Kidney epithelial cell (primary cell): ENCODE measurements at places on chromosomes 6 and 20.
A peak's percentile ranks its signal among the peaks of the same experiment; 100 is the strongest.

- no peak for DNase-seq
These were observed 165.3 kb downstream of the SOBP start for GRCh38 chr6:107655245-107655644.

DNA sequence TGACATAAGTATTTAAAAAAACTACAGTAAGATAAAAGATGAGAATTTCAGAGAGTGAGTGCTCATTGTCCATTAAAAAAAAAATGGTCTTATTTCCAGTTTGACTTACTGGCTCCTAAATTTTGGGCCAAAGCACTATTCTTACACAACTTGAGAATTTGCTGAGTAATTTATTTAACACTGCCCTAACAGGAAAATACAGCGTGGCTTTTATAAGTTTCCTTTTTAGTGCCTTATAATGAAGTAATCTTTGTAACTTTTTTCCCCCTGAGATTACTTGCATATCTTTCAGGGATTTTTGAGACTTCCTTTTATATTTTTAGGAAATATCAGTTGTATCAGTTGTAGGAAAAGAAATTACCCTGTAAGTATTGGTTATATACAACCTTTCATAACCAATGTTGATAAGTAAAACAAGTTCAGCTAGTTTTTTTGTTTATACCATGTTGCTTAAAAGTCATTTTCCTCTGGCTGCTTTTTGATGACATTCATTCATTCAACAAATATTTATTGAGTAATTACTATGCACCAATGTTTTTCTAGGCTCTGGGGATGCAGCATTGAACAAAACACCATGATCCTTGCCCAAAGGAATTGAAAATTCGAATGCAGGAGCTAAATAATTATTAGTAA is 106.4 kb upstream of the SGK1 start:
- DNase-seq: no peak

DNA sequence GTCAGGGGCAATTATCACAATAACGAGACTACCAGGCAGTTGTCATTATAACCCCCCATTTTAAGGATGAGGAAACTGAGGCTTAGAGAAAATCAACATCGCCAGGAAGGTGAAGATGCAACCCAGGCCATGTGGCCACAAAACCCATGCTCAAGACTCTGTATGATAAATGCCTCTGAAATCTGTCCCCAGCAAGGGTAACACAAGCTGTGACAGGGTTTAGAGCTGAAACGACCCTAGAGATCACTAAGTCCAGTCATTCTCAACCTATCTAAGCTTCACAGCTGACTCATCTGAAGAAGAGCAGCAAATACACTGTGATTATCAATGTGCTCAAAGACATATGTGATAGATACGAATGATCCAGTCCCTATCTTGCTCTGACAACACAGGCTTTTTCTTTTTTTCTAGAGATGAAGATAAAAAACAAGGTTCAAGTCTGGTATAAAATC is 47.0 kb downstream of the ARHGAP18 start:
- DNase-seq: no peak

- no peak for DNase-seq
These were observed 2.9 kb upstream of the CHRNA4 start for GRCh38 chr20:63363981-63364561.

DNA sequence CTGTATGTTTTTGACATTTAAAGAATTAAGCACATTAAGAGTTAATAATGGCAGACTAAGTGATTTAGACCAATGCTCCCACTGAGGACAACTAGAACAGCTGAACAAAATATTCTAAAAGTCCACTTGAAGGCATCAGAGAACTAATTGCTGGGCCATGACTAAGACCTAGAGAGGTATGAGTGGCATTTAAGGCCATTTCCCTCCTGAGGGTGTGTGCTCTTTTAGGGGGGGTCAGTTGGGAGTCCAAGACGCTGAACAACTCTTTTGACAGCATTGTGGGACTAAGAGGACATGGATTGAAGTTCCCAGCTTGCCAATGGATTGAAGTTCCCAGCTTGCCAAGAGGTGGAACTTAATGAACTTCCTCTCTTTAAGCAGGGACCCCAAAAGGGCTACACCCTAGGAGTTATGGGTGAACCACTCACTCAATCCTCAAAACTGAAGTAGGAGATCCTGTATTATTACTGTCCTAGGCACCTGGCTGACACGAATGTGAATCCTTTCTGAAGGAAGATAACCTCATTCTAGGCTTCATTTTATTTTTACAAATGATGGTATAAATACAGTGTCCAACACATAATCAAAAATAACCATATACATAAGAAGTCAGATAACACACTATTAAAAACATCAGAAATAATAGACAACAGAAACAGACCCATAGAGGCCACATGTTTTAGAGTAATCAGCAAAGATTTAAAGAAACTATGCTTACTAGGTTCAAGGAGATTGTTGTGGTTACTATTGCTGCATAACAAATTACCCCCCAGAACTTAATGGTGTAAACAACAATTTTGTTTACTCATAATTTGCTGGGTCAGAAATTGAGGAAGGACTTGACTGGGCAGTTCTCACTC is 175.1 kb downstream of the VEGFA start:
- DNase-seq: no peak

- DNase-seq: no peak
These were observed 145.1 kb upstream of the FKBP1C start for GRCh38 chr6:63066055-63066704.

GRCh38 chr6:168148231-168148849 is 69.3 kb upstream of the FRMD1 start:
- DNase-seq: no peak

GRCh38 chr20:46010491-46011391 is 2.0 kb downstream of the MMP9 start:
- no peak for DNase-seq

DNA sequence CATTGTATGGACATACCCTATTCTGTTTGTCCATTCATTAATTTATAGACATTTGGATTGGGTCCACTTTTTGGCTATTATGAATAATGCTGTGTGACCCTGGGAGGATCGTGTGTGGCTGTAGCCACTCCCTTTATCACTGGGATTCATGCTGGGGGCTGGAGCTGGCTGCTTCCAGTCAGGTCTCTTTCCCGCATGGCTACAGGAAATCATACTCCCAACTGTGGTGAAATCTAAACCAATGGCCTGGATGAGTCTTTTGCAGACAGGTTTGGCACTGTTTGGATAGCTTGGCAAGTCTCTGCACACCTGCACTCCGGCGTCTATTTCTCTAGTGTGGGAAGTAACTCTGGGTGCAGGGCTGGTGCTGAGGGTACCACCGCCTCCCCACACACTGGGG is 80.4 kb downstream of the RIN2 start:
- no peak for DNase-seq

GRCh38 chr6:52020945-52021570 is 66.4 kb downstream of the PKHD1 start:
- DNase-seq: no peak

DNA sequence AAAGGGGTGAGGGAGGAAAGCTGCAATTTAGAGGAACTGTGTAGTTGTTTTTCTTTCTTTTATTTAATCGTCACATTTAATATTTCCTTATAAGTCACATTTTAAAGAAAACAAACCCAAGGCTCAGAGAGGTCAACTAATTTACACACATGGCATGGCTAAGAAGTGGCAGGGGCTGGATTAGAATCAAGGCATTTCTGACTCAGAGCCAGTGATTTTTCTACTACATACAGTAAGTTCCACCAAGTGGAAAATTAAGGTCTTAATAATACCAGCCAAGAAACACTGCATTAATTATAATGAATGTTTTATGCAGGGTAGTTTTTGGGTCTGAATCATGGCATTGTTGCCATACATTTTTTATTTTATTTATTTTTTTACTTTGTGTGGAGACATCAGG is 607.7 kb upstream of the CITED2 start:
- DNase-seq: no peak

GRCh38 chr20:1915725-1916124 is 20.5 kb downstream of the SIRPA start:
- DNase-seq: no peak

DNA sequence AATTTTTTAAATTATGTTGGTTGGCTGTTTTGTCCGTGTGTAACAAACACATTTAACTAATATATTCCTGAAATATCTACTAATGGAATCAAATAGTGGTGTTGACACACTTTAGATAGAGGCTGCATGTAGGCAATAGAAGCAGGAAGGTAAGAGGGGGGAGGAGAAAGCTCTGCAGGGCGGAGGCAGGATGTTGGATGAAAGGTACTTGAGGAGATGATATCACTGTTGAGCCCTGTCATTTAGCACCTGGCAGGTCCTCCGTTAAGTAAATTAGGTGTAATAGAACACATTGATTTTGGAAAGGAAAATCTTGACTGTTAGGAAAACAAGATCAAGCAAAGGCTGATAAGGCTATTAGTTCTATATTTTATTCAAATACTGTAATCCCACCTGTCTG is 618.7 kb downstream of the PKHD1 start:
- DNase-seq: no peak

DNA sequence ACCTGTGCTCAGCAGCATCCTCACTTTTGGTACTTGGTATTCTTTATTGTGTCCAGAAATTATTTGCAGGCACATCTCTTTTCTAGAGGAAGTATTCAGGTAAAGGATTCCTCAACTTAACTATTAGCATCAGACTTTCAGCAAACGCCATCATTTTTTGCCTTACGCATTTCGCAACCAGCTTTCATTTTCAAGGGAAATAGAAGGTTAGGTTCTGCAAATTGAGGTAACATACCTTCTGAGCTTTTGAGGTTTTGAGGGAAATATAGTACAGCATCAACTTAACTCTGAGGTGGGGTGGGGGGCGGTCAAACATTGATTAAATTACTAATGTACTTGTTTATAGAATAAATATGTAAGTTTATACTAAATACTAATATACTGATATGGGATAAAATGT is 243.6 kb upstream of the RIMS1 start:
- no peak for DNase-seq

DNA sequence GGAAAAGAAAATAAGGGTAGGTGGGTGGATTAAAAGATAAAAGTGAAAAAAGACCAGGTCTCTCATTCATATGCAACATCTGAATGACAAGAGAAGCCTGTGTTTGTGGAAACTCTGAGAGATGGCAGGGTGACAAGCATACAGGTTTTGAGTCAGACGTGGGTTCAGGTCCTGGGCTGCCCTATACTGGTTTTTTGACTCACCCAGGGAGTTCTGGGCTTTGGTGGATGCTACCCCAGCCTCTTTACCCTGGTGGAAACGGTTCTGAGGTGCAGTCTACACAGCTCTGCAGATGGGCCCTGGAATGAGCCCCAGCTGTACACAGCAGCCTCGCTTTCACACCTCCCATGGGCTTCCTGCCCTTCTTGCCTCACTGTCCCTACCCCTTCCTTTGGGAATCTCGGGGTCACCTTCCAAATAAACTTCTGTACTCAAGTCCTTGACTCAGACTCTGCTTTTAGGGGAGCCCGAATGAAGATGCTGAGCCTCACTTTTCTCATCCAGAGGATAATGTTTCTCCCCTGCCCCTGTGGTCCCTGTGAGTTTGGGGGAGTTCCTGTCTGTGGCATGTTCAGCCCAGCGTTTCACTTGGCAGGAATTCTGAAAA is 77.7 kb upstream of the CLDN20 start:
- DNase-seq: no peak

DNA sequence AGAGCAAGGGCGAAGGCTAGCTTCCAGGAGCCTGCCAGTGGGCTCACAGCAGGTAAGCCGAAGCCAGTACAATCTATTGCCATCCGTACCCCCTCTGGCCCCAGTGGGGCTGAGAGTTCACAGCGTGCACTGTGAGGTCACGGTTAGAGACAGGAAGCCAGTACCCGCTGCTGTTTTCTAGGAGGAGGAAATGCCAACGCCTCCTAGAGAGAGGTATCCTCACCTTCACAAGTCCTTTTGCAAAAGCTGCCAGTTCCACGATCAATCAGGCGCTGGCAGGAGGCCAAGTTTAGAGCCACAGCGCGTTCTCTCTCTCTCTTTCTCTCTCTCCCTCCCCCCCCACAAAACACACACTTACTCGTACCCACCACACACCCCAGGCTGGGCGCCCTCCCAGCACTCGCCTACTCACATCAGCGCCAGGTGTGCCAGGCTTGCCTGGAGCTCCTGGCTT is 22.5 kb downstream of the COL9A1 start:
- no peak for DNase-seq

DNA sequence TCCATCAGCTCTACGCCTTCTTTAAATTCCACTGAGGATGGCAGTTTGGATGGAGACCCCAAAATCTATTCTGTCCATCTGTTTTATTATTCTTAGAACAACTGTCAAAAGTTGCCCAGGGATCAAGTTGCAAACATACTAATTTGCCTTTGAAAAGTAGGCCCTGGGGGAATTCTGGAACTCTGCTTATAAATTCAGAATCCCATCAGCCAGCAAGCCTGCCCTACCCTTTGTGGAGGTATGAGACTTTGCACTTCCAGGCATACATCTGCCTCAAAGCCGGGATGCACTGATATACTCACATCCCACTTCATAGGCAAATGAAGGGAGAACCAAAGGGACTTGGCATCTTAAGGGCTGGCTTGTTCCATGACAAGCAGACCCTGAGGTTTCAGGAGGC is 93.6 kb downstream of the INSM1 start:
- no peak for DNase-seq

GRCh38 chr20:516799-517198 is 26.8 kb downstream of the CSNK2A1 start:
- DNase-seq: no peak

GRCh38 chr20:32737371-32738223 is 5.7 kb downstream of the COMMD7 start:
- DNase-seq: no peak

- no peak for DNase-seq
These were observed 76.5 kb downstream of the GNAS-AS1 start for GRCh38 chr20:58774214-58774613.

- DNase-seq: no peak
These were observed 43.1 kb upstream of the TNFAIP3 start for GRCh38 chr6:137823826-137824555.

DNA sequence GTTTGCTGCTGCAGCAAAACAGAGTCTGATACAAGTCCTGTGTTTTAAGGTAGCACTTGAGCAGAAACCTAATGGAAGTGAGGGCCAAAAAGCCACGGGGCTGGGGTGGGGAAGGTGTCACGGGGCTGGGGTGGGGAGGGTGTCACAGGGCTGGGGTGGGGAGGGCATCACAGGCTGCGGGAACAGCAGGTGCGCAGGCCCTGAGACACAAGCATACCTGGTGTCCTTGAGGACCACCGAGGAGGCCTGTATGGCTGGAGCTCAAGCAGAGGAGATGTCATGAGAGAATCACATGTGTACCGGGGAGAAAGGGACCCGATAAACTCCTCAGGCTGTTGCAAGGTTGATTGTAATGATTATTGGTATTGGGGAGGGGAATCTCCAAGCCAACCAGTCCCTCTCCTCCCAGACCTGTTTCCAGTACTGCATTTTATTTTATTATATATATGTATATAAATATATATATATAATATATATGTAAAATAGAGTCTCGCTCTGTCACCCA is 13.6 kb upstream of the SPO11 start:
- no peak for DNase-seq

GRCh38 chr20:7996898-7997297 is 22.7 kb downstream of the TMX4 start:
- DNase-seq: no peak

- peak; percentile 82 for DNase-seq
These were observed 448 bp upstream of the RIN2 start for GRCh38 chr20:19757487-19758132.

GRCh38 chr6:1860756-1861348 is 251.1 kb downstream of the FOXC1 start:
- DNase-seq: no peak

GRCh38 chr20:23032056-23032749 is 2.9 kb upstream of the SSTR4 start:
- DNase-seq: no peak
